Right lung (tissue), 10 donors: ENCODE measurements at places on chromosomes 11 and 22.

DNA sequence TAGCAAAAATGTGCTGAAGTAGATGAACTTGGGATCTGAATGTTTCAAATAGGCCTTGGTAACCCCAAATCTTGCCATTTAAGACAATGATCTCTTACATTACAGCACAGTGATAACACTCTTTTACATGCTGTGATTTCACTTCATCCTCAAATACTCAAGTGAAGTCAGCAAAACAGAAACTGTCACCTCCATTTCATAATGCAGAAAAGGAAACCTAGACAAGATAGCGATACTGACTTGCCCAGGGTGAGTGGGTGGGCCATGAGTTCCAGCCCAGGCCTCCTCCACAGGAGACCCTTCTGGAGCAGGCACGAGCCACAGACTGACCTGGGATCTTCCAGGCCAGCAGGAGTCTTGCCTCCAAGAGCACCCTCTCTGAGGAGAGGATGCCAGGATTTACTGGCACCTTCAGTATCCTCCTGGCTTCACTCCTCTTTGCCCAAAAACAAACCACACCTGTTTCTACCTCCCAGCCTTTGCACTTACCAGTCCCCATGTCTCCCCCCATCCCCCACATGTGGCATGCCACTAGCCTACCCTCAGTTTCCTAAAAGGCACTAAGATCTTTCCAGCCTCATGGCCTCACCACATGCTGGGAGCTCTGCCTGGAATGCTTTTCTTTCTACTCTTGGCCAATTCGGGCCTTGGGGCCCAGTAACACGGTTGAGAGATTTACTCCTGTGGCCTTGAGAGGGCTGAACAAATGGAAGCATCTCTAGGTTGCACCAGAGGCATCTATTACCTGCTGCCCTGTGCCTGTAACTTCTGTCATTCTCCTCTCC lies 1.9 kb upstream of the DGAT2 start:
- DNase-seq, result no peak

DNA sequence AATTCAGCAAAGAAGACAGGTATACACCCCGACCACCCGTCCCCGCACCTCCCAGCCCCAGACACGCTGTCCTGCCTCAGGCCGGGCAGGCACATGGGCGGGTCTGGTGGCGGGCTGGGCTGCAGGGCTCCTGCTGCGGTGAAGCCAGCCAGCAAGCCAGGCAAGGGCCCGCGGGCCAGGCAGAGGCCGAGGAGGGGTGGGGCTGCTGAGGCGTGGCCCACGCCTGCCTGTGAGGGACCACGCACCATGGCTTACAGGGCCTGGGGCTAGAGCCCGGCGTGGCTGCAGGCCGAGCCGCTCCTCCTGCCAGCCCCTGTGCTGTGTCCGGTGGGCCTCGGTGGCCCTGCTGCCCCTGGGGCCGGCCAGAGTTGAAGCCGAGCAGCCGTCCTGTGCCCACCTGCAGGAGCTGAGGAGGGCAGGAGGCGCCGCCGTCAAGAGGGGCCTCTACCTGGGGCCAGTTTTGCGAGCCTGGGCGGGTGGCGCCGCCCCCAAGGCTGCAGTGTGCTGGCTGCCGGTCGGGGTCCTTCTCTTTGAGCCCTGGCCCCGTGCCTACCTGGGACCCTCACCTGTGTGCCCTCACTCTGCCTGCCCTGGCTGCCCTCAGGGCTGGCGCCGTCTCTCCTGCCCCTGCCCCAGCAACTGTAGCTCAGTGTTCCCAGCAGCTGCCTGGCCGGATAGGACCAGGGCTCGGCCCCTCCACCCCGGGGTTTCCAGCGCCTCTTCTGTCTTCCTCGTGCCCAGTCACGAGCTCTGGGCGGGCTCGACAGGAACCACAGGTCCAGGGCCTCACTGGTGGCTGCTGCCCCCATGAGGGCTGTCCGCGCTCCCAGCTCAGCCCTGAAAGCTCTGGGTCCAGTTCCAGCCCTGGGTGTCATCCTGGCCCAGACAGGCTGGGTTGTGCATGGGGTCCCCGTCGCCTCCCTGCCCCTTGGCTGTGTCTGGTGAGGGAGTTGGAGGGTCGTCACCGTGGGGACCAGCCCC lies 38.4 kb downstream of the MOB2 start:
- no peak for DNase-seq

DNA sequence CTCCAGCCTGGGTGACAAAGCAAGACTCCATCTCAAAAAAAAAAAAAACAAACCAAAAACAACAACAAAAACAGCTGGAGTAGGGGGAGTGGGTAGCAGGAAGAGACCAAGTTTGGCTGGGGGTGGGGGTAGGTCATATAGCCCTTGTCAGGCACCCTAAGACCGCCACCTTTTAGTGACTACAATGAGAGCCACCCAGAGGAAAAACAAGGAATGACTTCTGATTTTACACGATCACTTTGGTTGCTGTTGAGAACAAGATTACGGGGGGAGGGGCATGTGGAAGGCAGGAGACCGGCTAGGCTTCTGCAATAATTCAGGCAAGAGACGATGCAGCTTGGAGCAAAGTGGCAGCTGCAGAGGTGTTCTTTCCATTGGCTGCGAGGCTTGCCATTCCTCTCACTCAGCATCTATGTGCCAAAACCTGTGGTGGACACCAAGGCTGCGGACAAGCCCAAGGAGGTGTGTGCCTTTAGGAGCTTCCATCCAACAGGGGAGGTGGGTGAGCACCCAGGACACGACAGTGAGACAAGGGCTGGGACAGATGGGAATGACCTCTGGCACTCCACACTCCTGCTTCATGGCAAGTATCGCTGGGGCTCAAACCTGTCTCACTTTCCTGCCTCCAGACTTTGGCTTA lies 1.7 kb downstream of the RPS19BP1 start:
- no peak for DNase-seq

- DNase-seq, result no peak
Measured at GRCh38 chr11:67356387-67356863, 3.1 kb upstream of the POLD4 start.

DNA sequence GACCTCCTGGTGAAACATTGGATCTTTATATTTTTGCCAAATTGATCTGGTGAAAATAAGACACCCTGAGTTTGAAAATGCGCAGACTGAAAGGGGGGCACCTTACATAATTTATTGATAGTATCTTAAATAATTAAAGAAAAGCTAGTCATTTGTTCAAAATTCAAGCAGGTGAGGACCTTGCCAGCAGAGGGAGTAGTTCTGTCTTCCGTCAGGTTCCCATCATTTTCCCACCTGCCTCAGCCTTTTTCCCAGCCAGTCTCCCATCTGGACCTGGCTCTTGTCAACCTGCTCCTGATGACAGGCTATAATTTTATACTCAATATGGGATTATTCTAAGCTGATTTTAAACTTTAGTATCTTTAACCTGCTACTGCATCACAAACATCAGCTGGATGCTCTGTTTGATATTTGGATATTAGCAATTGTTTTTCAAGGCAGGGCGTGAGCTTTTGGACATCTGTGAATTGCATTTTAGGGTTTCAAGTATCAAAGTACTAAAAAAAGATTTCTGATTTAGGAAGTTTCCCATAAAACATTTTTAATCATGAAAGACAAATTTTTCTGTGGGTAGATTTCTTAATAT lies 132.0 kb downstream of the ELP4 start:
- no peak for DNase-seq

DNA sequence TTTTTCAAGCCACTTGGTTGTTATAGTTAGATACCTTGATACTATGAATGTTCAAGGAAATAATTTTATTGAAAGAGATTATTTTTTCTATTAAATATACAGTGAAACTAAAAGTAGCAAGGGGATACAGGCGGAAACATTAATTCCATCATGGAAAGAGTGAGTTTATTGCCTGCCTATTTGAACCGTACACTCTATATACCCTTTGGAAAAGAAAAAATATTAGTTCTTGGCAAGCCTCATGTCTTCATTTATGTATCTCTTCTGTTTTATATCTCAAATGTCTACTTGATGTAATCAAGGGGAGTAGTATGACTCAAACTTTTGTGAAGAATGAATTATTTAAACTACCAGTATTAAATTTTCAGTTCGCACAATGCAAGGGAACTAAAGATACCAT lies 54.0 kb downstream of the GAS2 start:
- DNase-seq, result no peak

DNA sequence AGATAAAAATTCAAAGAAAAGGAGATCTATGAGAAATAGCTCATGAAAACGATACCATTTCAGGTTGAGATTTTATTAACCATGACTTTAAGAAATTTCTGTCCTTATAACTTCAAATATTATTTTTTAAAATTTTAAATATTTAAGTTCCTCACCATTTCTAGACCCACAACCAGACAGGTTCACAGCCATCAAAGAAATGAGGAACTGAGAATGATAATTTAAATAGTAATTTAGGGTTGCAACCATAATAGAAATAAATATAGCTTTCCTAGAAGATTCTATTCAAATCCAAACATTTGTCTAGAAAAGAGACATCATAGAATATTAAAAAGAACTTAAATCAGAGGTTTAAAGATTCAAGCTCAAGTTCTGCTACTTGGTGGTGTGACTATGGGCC lies 5.9 kb upstream of the VWA5A start:
- no peak for DNase-seq

DNA sequence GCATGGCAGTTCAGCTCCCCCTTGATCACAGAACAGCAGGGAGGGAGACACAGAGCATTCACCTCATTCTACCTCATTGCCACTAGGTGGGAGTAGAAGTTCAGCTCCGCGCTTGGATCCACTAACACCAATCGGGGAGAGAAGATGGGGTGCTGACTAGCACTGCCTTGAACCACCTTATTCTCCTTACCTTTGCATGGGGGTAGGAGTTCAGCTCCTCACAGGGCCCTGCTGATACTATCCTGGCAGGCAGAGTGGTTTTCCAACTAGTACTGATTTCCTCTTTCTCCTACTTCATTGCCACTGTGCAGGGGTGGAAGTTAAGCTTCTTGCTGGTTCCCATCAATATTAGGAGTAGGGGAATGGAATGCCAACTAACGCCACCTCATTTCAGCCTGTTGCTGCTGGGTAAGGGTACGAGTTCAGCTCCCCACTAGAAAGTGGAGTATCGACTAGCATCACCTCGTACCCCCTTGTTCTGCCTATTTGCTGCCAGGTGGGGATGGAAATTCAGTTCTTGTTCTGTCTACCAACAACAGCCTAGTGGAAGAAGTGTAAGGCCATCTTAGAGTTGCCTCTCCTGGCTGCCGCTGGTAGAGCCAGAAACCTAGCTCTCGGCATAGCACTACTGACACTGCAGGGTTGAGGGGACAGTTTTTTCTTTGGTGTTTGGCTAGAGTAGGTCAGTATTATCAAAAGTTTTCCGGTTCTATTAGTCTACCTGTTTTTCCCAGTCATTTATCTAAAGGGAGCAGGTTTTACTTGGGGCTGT lies 550.9 kb upstream of the CCDC90B start:
- DNase-seq, result peak; percentile 21

GRCh38 chr11:8598506-8598905 lies 4.5 kb upstream of the STK33 start:
- DNase-seq, result no peak

DNA sequence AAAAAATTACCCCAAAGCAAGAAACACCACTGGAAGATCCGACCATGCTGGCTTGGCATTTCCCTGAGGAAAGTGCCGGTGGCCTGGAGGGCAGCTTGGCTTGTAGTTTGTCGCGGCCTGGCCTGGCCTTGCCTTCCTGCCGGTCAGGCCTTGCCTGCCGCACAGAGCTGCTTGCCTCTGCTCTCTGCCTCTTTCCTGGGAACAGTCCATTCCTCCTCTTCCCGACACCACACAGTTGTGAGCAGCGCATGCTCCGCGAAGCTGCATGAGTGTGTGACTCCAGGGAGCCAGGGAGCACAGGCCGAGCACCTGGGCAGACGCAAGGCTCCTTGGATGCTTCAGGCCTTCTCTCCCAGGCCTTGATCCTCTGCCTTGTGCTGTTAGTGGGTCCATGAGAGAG lies 19.8 kb downstream of the CTTN start:
- no peak for DNase-seq
